ENCODE measurements at places on chromosomes 7 and 10. TPM values are rescaled to one million over a fixed set of nuclear protein-coding genes. Genes with fewer than 3 reads are reported as not detected.

DNA sequence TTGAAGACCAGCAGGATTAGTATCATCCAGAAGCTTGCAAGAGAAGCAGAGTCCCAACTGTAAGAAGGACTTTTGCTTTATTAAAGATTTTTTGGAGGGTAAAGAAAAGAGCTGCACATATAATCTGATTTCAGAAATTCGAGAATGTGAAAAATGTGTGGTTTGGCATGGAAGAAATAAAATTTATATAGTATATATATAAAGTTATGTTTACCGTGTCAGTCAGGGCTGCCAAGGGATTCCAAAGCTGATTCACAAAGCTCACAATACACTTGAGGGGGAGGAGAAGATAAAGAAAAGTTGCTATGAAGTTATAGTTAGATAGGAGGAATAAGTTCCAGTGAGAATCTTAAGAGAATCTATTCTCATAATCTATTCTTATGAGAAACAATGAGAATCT lies 231.8 kb upstream of the CACNA2D1 start:
- DNase-seq: no peak

- no peak for DNase-seq
Observed at GRCh38 chr10:70806841-70807240, 8.9 kb upstream of the SGPL1 start.

GRCh38 chr10:23198610-23198939 lies 6.5 kb downstream of the PTF1A start:
- no peak for DNase-seq

DNA sequence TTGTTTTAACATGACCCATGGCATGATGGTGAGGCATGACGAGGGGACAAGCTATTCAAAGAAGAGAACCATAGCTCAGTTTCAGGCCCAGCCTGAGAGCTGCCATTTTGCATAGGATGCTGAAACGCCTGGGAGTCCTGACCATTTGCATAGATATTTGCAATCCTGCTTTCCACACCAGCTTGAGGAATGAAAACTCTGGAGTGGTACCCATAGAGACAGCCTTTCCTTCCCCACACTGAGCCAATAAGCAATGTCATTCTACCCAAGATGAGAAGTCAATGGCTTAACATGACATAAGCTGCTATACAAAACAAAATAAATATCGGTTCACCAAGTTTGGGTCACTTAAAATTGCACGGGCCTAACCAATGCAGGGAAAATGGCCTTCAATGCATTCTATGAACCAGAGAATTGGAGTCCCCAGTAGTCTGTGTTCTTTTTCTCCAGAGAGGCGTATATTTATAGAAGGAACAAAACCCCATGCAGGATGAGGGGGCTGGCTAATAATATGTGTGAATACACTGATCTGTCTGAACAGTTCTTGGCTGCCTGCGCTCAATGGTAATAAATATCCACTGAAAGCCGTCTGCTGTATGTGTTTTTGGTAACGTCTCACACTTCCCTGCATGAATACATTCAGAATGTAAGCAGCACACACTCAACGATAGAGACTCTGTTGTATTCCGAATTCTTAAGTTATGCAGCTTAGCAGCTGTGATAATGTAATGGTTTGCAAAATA lies 329.3 kb downstream of the FRMD4A start:
- no peak for DNase-seq

DNA sequence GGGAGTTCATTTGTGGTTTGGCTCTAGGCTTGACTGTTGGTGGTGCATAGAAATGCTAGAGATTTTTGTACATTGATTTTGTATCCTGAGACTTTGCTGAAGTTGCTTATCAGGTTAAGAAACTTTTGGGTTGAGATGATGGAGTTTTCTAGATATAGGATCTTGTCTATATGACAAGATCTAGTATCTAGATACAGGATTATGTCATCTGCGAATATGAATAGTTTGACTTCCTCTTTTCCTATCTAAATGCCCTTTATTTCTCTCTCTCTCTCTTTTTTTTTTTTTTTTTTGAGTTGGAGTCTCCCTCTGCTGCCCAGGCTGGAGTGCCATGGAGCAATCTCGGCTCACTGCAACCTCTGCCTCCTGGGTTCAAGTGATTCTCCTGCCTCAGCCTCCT lies 62.9 kb downstream of the MGAM2 start:
- no peak for DNase-seq

DNA sequence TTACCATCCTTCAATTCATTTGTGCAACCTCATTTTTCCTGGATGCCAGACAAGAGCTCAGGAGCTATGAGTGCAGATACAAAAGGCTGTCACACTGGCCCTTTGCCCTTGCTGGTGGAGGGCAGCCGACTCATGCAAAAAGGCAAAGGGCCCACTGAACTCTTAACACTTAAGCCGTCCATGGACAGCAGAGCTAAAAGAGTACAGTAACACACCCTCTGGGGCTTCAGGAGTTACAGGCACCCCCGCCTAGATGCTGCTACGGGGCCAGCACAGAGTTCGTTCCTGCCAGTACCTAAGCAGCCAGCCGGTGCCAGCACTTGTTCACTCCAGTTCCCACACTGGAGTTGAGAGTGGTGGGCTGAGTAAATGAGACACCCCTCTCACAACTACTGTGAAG lies 69.9 kb upstream of the MRLN start:
- DNase-seq: no peak

DNA sequence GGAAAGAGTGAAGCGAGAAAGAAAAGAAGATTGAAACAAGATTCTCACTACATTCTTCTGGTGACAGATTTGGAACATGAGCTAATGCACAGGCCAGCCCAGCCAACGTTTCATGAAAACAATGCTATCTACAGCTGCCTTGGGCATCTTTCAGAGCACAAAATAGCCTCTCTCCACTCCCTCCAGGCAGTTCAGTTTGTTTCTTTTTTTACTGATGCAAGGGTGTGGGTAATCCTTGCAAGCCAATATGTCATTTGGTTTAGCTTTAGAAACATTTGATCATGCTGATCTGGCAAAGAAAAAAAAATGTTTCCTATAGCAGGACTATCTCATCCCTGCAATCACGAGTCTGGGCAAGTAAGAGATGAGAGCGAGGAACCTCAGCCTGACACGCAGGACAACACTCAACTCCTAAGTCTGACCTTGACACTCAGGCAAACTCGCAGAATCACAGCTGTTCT lies 35.9 kb downstream of the SVIL start:
- no peak for DNase-seq

Gene GBF1
- 33.4 TPM for total RNA-seq

Gene FOXK1
- 32.0 TPM for total RNA-seq

Gene ITGA8
- total RNA-seq: not detected
